ENCODE measurements at places on chromosomes 13 and 19. TPM values are rescaled to one million over a fixed set of nuclear protein-coding genes. Genes with fewer than 3 reads are reported as not detected.

DNA sequence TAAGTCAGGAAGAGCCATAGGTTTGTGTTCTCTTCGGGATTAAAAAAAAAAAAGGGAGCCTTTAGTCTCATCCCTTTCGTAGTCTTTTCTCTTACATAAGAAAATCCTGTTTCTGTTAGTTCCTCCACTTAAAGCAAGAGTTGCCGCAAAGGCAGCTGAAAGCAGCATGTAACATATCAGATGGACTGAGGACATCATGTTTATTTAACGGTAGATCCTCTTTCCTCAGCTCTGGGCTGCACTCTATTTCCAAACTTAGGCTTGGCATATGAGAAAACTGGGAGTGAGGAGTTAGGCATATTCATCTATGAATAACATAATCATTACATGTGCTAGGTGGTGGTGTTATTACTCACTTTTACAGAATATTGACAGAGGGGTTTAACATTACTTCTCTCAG is 391.2 kb downstream of the KLF12 start:
- no peak overlapping the region for H3K4me3 ChIP-seq
- H3K36me3 ChIP-seq, result peaks cover 25% of the 10 kb centered on the region
- H3K4me1 ChIP-seq, result no peaks in the 10 kb centered on the region
- DNase-seq, result no peak
- H3K27me3 ChIP-seq, result no peaks in the 10 kb centered on the region
- no peak overlapping the region for H3K27ac ChIP-seq

- H3K4me1 ChIP-seq, result no peaks in the 10 kb centered on the region
- H3K4me3 ChIP-seq, result no peak overlapping the region
- no peak for DNase-seq
Observed at GRCh38 chr13:75139291-75139690, 342.7 kb downstream of the TBC1D4 start.

CACNA1A gene
- 1.5 TPM for total RNA-seq

DNA sequence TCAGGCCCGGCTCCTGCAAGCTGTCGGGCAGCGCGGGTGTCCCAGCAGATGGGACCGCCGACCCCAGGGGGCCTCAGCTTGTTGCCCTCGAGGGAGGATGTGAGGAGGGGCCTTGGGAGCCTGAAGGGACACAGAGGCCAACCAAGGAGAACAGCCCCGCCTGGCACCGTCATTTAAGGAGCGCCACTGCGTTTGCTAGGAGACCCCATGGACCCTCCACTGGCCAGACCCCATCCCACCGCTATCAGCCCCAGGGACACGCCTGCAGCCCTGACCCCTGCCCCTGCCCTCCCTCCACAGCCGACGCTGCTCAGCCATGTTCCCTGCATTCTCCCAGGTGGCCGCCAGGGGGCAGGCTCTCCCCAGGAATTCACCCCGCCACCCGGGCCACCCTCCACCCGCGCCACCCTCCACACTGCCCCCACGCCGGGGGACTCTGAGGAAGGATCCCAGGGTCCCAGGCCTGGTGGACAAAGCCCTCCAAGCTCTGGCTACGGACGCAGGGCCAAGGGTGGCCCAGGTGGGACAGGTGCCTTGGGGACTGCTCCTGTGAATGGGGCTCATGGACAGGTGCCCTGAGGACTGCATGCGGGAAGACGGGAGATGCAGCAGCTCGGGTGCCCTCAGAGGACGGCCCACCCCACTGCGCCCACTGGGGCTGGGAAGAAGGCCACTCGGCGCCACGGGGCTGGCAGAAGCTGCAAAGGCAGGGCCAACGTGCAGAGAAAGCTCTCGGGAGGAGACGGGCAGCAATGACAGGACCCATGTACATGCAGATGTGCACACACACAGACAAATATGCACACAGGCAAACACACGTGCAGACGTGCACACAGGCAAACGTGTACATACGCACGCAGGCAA is 34.4 kb downstream of the PIP5K1C start:
- H3K4me3 ChIP-seq, result peak overlapping the region; percentile 64
- no peaks in the 10 kb centered on the region for H3K27me3 ChIP-seq
- DNase-seq, result peak; percentile 83
- peaks cover 25% of the 10 kb centered on the region for H3K36me3 ChIP-seq

TDRD3 gene
- total RNA-seq, result 22.5 TPM

DNA sequence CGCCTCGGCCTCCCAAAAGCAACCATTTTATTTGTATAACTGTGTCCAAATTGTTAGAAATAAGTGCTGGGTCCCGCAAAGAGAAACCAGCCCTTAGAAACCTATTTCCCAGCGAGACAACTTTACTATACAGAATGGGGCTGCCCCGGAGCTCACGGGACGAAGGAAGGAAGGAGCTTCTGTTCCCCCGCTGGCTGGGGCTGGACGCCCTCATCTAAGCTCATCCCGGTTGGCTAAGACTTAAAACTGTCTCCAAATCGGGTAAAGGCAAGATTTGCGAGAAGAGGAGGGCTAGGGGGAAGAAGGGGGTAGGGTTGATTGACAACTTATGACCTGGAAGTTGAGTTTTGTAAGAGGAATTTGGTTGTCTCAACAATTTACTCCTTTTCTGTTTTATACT is 12.3 kb upstream of the BSG start:
- H3K4me3 ChIP-seq, result no peak overlapping the region
- H3K4me1 ChIP-seq, result no peaks in the 10 kb centered on the region
- DNase-seq, result no peak
- no peaks in the 10 kb centered on the region for H3K36me3 ChIP-seq
- peaks cover 2% of the 10 kb centered on the region for H3K27me3 ChIP-seq
- H3K27ac ChIP-seq, result no peak overlapping the region

POMP gene
- 56.0 TPM for total RNA-seq

KLK1 gene
- total RNA-seq, result 10.0 TPM

- no peaks in the 10 kb centered on the region for H3K4me1 ChIP-seq
- H3K4me3 ChIP-seq, result no peak overlapping the region
- DNase-seq, result no peak
- no peak overlapping the region for H3K27ac ChIP-seq
Observed at GRCh38 chr13:45933203-45933908, 81.8 kb upstream of the SIAH3 start.

ZNF543 gene
- 16.1 TPM for total RNA-seq

GRCh38 chr13:38981096-38981495 is 9.5 kb downstream of the STOML3 start:
- H3K4me1 ChIP-seq, result no peaks in the 10 kb centered on the region
- H3K4me3 ChIP-seq, result no peak overlapping the region
- no peak overlapping the region for H3K27ac ChIP-seq
- peaks cover 6% of the 10 kb centered on the region for H3K27me3 ChIP-seq

MAMSTR gene
- total RNA-seq, result 0.78 TPM

- H3K27me3 ChIP-seq, result no peaks in the 10 kb centered on the region
- H3K27ac ChIP-seq, result peak overlapping the region; percentile 80
- H3K4me1 ChIP-seq, result peaks cover 48% of the 10 kb centered on the region
- H3K4me3 ChIP-seq, result peak overlapping the region; percentile 95
Observed at GRCh38 chr19:2164020-2164998, 576 bp downstream of the DOT1L start.

LILRA1 gene
- total RNA-seq, result 0.15 TPM

- H3K27me3 ChIP-seq, result no peaks in the 10 kb centered on the region
- no peak overlapping the region for H3K27ac ChIP-seq
- H3K4me1 ChIP-seq, result no peaks in the 10 kb centered on the region
- H3K4me3 ChIP-seq, result no peak overlapping the region
Observed at GRCh38 chr13:58994077-58994476, 1169.7 kb downstream of the DIAPH3 start.

DNA sequence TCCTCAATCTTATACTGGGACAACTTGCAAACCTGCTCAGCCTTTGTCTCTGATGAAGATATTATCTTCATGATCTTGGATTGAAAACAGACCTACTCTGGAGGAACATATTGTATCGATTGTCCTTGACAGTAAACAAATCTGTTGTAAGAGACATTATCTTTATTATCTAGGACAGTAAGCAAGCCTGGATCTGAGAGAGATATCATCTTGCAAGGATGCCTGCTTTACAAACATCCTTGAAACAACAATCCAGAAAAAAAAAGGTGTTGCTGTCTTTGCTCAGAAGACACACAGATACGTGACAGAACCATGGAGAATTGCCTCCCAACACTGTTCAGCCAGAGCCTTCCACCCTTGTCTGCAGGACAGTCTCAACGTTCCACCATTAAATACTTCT is 4.0 kb upstream of the KLK3 start:
- H3K36me3 ChIP-seq, result no peaks in the 10 kb centered on the region
- H3K4me1 ChIP-seq, result no peaks in the 10 kb centered on the region
- no peak overlapping the region for H3K4me3 ChIP-seq
- no peak overlapping the region for H3K27ac ChIP-seq
- no peak for DNase-seq

DNA sequence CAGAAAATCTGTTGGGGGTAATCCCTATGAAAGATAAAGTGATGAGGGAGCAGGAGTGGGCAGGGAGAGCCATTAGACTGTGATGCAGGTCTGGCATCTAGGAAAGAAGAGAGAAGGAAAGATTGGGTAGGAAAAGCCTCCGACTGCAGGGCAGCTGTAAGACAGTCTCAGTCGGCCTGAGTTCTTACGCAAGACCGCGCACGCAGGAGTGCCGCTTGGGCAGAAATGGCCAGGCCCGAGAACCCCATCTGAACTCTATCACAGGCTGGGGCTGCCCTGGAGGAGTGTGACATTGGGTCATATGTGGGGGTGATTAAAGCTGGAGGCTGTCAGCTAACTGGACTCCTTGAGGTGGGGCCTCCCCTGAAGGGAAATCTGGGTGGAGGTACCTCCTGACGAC is 13.9 kb upstream of the FBXL3 start:
- DNase-seq, result no peak
- no peak overlapping the region for H3K4me3 ChIP-seq
- no peaks in the 10 kb centered on the region for H3K27me3 ChIP-seq
- H3K4me1 ChIP-seq, result no peaks in the 10 kb centered on the region

CEACAM3 gene
- total RNA-seq, result not detected

LHFPL6 gene
- total RNA-seq, result 0.13 TPM

DNA sequence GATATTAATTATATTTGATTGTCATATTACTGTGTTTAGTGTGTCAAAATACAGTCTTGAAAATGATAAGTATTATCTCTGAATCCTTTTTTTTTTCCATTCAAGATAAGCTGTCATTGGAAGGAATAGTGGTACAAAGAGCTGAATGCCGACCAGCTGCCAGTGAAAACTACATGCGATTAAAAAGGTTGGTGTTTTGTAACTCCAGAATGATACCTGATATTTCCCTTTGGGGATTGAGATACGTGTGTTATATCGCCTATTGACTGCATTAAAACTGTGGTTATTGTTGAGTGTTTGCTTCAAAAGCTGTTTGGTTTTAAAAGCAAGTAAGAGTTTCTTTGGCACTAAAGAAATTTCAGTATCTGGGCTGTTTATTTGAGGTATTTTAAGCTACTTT is 6.5 kb upstream of the KCTD4 start:
- no peak overlapping the region for H3K4me3 ChIP-seq
- H3K4me1 ChIP-seq, result peaks cover 15% of the 10 kb centered on the region
- no peak for DNase-seq
- no peaks in the 10 kb centered on the region for H3K27me3 ChIP-seq
- peaks cover 42% of the 10 kb centered on the region for H3K36me3 ChIP-seq
- H3K27ac ChIP-seq, result no peak overlapping the region

ASF1B gene
- total RNA-seq, result 3.7 TPM

WBP4 gene
- total RNA-seq, result 8.6 TPM

LILRA6 gene
- total RNA-seq, result not detected

PALM gene
- not detected for total RNA-seq

DNA sequence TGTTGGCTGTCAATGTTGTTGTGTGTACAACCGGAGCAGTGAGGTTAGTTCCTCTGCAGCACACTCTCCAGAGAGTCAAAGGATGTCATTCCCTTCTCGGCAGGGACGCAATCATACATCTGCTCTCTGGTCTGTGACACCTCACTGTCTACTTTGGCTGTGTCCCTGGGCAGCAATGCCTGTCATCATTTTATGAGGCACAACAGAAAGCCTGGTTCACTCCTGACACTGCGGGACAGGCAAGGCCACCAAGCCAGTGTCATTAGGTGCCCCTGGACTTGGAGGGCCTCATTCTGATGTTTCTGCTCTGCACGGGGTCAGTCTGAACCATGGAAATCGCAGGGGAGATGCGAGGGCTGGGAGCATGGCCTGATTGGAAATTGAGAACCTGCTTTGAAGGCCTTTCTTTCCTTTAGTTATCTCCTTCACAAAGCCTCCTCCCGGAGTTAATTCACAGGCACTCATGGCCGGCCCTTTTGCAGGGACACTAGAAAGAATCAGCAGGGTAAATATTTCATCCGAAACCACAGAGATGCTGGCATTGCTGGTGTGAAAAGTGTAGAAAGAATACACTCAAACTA is 284.4 kb downstream of the ZNF536 start:
- DNase-seq, result no peak
- H3K4me1 ChIP-seq, result no peaks in the 10 kb centered on the region
- no peak overlapping the region for H3K4me3 ChIP-seq

DNA sequence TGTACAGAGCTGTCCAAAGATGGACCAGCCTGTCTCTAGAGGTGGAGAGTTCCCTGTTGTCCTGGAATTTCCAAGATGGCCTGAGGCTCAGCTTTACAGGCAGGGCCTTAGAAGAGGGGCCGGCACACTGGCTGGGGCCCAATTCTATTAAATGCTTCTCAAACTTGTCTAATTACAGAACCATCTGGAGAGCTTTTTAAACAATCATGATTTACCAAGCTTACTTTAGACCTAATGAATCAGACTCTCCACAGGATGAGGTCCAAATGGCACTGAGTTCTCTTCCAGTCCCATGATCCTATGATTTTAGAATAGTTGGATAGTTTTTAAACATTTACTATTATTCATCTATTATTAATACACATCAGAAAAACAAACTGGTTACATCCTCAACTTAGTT is 123.5 kb downstream of the DNAJC3 start:
- H3K4me1 ChIP-seq, result no peaks in the 10 kb centered on the region
- H3K4me3 ChIP-seq, result no peak overlapping the region
- H3K27me3 ChIP-seq, result no peaks in the 10 kb centered on the region

DPF1 gene
- not detected for total RNA-seq

DNA sequence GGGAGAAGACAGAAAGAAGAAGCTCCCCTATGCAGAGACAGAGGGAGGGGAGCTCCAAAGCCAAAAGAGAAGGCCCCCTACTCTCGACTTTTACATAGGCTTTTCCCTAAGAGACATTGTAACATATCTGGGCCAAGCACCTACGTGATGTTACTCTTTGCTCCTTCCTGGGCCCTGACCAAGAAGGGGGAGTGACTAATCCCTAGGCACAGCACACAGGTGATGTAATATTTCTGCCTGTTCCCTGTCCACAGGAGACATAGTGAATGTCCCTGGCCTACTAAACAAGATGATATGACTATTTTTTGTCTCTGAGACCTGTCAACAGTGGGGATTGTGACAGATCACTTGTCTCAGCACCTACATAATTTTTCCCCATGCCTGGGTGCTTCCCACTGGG is 15.9 kb upstream of the ZNF254 start:
- DNase-seq, result no peak
- peaks cover 51% of the 10 kb centered on the region for H3K36me3 ChIP-seq
- no peaks in the 10 kb centered on the region for H3K4me1 ChIP-seq
- H3K4me3 ChIP-seq, result no peak overlapping the region
- no peak overlapping the region for H3K27ac ChIP-seq
- H3K27me3 ChIP-seq, result no peaks in the 10 kb centered on the region

ZNF681 gene
- total RNA-seq, result 8.3 TPM

CEACAM20 gene
- total RNA-seq, result not detected

DNA sequence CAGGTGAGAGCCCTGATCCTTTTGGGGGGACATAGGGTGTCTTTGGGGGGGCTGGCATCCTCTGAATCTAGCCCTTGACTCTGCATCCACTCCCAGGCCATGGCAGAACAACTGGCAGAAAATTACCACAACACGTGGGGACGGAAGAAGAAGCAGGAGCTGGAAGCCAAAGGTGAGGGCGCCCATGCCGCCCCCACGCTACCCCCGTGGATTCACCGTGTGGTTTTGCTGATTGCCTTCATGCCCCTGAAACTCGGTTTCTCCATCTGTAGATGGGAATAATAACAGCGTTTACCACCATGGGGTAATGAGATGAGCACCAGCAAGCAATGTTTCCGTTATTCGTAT is 72.9 kb downstream of the RYR1 start:
- H3K36me3 ChIP-seq, result no peaks in the 10 kb centered on the region
- H3K4me3 ChIP-seq, result no peak overlapping the region
- no peak overlapping the region for H3K27ac ChIP-seq
